Stimulated activated CD8-positive, alpha-beta memory T cell treated with anti-CD3 and anti-CD28 coated beads, Interleukin-12 subunit alpha, Interleukin-12 subunit beta, amount 100 ng/mL, for 1 hour (primary cell): ENCODE measurements at places on chromosomes 2 and 18.

- no peak for DNase-seq
Observed at GRCh38 chr2:9765611-9766531, 77.4 kb upstream of the TAF1B start.

DNA sequence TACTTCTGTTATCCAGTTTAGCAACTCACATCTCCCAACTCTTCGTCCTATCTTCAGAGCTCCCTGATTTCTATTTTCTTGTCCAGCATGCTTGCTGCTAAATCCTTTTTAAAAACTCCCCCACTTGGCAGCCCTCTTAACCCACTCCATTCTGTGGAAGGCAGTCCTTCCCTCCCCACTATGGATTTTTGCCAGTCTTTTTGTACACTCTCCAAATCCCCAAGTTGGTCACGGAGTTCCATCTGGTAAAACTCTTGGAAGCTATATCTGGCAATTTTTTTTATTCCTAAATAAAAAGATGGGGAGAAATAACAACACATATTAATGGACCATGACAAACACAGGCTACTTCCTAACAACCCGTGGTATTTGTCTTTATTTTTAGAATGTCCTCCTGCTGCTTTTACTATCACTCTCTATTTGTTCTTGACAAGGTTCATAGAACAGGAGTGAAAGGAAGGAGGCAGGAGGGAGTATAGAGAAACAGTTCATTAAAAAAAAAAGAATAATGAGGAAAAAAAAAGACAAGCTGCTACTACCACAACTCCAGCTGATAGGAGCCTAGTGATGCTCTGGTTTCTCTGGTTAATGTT, 120.0 kb upstream of the THSD7B start:
- DNase-seq: no peak

DNA sequence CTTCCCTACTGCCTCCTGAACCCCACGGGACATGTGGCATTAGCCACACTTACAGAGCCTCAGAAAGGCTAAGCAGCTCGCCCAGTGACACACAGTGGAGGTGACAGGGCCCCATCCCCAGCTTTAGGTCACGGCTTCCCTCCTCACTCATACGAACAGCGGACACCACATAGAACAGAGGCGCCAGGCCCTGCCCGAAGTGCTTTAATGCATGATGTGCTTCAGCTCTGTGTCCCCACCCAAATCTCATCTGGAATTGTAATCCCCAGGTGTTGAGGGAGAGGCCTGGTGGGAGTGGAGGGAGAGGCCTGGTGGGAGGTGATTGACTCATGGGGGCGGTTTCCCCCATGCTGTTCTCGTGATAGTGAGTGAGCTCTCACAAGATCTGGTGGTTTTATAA, 135.3 kb downstream of the PTGR3 start:
- no peak for DNase-seq

- DNase-seq: no peak
Observed at GRCh38 chr18:2433366-2433765, 137.9 kb downstream of the METTL4 start.

DNA sequence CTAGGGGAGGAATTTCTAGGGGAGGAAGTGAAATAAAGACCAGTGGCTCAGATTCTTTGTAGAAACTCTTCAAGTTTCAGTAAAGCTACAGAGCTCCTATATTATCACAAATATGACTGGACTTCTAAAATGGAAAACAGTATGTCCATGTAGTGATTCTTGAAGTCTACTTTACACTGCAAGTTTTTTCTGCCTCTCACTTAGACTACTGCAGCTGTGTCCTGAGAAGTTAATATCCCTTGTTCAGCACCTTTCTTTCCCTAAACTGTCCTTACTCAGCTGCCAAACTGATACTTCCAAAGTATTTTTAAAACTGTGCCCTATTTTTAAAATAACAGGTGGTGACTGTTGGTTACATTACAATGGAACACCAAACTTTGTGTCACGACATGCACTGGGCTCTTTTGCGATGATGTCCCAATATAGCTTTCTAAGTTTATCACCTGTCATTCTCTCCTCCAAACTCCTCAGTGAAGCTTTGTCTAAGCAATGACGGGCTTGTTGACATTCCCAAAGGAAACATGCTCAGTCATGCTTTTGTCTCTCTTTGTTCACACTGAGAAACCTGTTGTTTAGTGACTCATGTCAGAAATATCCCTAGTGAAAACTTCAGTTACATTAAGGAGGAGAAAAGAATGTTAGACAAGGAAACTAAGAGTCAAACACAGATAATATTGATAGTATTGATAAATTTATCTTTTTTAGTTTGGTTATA, 341.1 kb downstream of the ARL6IP6 start:
- no peak for DNase-seq

DNA sequence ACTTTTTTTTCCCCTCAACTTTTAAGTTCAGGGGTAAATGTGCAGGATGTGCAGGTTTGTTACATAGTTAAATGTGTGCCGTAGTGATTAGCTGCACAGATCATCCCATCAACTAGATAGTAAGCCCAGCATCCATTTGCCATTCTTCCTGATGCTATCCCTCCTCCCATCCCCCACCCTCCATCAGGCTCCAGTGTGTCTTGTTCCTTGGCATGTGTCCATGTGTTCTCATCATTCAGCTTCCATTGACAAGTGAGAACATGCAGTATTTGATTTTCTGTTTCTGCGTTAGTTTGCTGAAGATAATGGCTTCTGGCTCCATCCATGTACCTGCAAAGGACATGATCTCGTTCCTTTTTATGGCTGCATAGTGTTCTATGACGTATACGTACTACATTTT, 47.2 kb upstream of the STON1 start:
- DNase-seq: no peak

DNA sequence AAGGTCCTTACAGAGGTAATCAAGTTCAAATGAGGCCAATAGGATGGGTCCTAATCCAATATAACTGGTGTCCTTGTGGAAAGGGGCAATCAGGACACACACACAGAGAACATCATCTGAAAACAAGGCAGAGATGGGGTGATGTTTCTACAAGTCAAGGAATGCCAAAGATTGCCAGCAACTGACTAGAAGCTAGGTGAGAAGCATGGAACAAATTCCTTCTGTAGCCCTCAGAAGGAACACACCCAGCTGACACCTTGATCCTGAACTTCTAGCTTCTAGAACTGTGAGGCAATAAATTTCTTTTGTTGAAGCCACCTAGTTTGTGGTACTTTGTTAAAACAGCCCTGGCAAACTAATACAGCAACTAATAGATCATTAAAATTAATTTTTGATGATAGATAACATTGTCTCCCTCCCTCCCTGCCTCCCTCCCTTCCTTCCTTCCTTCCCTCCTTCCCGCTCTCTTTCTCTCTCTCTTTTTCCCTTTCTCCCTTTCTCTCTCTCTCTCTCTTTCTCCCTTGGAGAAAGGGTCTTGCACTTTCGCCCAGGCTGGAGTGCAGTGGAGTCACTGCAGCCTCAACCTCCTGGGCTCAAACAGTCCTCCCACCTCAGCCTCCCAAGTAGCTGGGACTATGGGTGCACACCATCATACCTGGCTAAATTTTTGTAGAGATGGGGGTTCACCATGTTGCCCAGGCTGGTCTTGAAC, 10.3 kb upstream of the CD8A start:
- DNase-seq: no peak

GRCh38 chr2:104200533-104201168, 653.3 kb upstream of the POU3F3 start:
- DNase-seq: no peak

DNA sequence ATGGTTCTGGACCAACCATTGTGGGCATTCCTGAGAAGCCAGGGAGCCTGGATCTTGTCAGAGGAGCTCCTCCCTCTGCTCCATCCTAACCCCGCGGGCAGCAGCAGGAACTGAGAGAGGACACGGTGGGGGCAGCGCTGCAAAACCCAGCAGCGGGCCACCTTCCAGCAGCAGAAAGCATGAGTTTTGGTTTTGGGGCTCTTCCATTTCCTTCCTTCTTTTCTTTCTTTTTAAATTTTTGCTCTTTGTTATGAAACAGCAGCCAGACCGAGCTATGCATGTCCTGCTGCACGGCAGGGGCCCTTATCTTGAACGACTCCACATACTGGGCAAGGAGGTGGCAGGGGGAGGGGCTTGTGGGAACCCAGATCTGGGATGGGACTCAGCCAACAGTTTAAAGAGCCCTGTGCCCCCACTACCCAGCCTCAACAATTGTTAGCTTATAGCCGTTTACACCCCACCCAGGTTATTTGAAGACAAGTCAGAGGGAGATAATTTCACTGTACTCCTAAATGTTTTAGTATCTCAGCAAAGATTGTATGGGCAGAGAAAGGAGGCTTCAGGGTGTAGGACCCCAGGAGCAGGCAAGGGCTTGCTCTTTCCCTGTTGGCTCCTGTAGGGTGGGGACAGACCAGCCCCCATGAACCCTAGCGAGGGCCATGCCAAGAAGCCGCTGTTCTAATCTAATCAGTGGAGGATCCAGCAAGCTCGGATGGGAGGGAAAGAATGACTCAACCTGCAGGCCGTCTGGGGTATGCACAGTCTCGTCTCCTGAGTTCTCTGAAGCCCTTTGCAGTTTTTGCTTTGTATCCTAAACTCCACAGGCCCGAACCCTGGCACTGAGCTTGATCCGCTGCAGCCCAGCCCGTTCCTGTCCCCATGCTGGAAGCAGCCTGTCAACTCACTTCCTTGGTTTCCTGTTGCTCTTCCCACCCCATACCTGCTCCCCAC, 75.3 kb downstream of the LRRFIP1 start:
- no peak for DNase-seq
